Activated T-cell treated with anti-CD3 and anti-CD28 coated beads, Interleukin-2, amount 50 U/mL, for 72 hours (primary cell): ENCODE measurements at places on chromosomes 1 and 21.

DNA sequence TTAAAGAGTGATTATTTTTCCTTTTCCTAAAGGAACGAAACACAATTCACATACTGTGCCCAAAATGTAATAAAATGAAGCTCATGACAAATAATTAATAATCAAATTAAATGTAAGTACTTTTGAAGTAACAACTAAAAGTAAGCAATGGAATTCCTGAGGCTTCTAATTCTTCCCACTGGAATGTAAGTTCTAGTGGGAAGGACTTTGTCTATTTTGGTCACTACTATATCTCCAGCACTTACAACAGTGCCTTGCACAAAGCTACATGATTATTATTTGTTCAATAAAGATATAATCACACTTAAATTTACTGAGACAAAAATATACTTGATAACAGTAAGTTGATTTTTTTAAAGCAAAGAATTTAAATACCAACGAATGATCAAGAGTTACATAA is 128.8 kb downstream of the COQ8A start:
- no peak for DNase-seq

DNA sequence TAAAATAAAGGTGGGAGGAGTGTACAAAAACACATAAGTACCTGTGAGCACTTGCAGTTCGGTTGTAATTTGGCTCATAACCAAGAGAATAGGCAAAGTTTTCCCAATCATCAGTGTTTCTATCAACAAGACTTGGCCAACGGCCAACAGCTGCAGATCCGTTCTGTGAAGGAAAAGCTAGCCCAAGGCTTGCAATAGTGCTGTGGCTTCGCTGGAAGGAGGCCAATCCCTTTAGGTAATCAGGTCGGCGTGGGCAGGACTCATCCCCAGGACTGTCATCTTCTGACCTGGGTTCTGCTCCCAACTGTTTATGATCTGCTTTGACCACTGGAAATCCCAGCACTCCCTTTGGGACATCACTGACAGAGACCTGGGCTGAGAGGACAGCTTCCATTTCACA is 107.8 kb downstream of the LYST start:
- no peak for DNase-seq

- DNase-seq: no peak
Observed at GRCh38 chr1:93740601-93741031, 59.0 kb upstream of the BCAR3 start.

DNA sequence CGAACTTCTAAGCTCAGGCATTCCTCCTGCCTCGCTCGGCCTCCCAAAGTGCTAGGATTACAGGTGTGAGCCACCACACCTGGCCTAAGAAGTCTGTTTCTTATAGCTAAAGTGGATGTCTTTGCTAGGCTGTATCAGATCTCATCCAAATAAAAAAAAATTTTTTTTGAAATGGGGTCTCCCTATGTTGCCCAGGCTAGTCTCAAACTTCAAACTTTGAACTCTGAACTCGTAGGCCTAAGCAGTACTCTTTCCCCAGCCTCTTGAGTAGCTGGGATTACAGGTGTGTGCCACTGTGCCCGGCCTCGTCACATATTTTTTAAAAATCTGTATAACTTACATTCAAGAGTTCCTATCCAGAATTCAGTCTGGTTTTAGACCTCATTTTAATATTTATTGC is 40.5 kb downstream of the RPRD2 start:
- no peak for DNase-seq

GRCh38 chr21:15199414-15200383 is 134.9 kb upstream of the NRIP1 start:
- DNase-seq: no peak
